Upper lobe of left lung (tissue), 6 donors: ENCODE measurements at places on chromosomes 4 and X. TPM values are rescaled to one million over a fixed set of nuclear protein-coding genes. Genes with fewer than 3 reads are reported as not detected.

Gene ATOH1
- total RNA-seq: not detected

Gene CDX4
- total RNA-seq: not detected

Gene SH3D19
- 107 TPM for total RNA-seq

Gene CENPVL3
- total RNA-seq: not detected

Gene PHKA1
- total RNA-seq: 2.7 TPM

Gene GPR173
- 0.86 TPM for total RNA-seq

Gene UFSP2
- 44.0 TPM for total RNA-seq

Gene NALF2
- 0.37 TPM for total RNA-seq

Gene SMARCAD1
- total RNA-seq: 12.1 TPM

Gene NR0B1
- total RNA-seq: not detected
